ENCODE measurements at places on chromosomes 4 and X.

GRCh38 chr4:143391895-143392294 is 55.2 kb downstream of the GAB1 start:
- DNase-seq = no peak

GRCh38 chr4:84708406-84709135 is 125.6 kb downstream of the CDS1 start:
- no peak for DNase-seq

DNA sequence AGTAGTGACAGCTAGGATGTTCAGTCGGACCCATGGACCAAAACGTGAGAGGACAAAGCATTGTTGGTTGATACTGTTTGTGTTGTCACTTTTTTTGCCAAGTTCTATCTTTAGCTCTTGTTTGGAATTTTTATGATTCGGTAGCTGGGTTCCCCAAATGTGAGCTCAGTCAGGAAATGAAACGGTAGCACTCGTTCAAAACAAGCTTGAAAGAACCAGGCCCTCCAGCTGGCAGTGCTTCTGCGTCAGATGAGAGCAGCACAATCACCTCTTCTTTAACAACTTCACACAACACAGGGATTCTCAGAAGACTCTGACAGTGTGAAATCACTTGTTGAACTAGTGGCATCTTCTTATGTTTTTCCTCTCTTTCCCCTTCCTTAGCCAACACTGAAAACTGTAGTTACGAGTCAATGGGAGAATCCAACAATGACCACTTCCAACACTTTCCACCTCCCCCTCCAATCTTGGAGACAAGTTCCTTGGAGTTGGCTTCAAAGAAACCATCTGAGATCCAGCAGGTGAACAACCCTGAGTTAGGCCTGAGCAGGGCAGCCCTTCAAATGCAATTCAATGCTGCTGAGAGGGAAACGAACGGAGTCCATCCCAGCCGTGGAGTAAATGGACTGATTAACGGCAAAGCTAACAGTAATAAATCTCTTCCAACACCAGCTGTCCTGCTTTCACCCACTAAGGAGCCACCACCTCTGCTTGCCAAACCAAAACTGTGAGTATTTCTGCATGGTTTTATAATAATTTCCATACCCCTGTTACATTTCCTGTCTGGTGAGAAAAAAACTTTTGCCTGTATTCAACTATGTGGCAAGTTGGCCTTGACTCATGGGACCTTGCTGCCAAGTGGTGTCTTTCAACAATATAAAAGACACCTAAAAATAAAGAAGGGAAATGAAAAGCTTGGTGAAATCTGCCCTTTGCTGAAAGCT is 214.6 kb downstream of the PALLD start:
- DNase-seq = no peak

GRCh38 chrX:17567821-17568220 is 169.5 kb upstream of the SCML1 start:
- DNase-seq = no peak

DNA sequence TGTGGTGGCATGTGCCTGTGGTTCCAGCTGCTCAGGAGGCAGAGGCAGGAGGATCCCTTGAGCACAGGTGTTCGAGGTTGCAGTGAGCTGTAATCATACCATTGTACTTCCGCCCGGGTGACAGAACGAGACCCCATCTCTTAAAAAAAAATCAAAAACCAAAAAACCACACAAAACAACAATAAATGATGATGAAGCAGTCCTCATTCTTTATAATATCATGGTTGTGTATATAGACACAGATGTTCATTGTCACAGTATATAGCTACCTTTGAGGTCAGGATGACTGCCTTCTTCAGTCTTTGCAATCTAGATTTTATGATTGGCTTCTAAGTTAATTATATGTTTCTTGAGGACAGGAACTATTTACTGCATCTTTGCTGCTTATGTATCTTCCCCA is 37.0 kb downstream of the ZFX start:
- no peak for DNase-seq

Data from esophagus muscularis mucosa (tissue), 4 donors.